ENCODE measurements at places on chromosomes 6 and 20.
A peak's percentile ranks its signal among the peaks of the same experiment; 100 is the strongest.

DNA sequence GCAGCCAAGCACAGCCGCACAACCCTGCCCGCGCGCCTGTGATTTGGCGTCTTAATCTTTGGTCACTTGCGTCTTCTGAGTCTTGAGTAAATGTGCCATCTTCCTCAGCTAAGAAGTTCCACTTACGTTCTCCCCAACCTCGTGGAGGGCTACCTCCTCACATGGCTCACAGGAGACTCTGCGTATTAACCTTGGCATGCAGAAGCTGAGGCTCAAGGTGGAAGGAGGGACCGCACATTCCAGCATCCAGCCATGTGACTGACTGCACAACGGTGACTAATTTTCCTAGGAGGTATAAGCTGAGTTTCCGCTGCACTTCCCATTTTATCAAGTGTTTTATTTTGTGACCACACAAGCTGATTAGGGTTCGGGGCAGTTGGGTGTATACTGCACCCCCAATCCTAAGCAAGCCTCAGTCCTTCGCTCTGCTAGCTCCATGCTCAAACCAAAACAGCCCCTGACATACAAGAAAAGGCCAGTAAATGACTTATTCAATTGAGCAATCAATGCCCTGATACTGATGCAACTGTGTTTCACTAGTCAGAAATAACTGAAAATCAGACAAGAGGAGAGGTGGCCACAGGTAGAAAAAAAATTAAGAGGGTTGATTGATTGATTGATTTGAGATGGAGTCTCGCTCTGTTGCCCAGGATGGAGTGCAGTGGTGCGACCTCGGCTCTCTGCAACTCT, 7.0 kb downstream of the BEND3 start:
- peak; percentile 31 for DNase-seq

- no peak for DNase-seq
Observed at GRCh38 chr6:113019176-113019575, 672.0 kb downstream of the RFPL4B start.

DNA sequence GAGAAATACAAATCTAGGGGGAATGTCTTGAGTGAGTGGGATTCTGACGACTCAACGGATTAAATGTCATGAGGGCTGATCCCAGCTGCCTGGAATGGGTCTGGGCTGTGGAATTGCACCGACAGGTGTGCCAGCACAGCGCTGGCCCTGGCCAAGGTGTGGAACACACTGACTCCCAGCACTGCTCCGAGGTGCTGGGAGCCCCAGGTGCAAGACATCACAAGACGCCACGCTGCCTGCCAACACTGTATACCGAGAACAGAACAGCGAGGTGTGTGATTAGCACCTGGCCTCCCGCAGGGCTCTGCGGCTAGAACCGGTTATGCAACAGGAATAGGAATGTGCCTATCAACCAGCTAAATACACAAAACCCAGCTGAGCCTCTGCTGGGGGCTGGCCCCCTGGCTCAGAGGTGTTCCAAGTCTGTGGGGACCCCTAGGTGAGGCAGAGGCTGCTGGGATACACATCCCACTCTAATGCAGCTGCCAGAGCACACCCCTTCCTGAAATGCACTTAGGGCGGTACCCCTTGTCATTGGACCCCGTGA, 24.8 kb upstream of the APMAP start:
- DNase-seq, result no peak

DNA sequence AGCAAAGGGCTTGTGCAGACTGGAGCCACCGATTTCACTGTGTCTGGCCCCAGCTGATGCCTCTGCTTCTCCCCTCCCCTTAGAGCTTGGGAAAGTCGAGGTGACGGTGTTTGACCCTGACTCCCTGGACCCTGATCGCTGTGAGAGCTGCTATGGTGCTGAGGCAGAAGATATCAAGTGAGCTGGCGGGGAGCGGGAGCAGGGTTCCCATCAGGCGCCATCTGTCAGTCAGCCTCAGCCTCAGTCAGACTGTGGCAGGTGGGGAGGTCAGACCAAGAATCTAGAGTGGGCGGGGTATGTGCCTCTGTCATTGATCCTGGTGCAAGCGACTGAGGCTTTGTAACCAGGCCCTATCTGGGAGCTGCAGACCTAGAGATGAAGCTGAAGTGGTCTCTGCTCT, 5.5 kb downstream of the ERGIC3 start:
- no peak for DNase-seq

DNA sequence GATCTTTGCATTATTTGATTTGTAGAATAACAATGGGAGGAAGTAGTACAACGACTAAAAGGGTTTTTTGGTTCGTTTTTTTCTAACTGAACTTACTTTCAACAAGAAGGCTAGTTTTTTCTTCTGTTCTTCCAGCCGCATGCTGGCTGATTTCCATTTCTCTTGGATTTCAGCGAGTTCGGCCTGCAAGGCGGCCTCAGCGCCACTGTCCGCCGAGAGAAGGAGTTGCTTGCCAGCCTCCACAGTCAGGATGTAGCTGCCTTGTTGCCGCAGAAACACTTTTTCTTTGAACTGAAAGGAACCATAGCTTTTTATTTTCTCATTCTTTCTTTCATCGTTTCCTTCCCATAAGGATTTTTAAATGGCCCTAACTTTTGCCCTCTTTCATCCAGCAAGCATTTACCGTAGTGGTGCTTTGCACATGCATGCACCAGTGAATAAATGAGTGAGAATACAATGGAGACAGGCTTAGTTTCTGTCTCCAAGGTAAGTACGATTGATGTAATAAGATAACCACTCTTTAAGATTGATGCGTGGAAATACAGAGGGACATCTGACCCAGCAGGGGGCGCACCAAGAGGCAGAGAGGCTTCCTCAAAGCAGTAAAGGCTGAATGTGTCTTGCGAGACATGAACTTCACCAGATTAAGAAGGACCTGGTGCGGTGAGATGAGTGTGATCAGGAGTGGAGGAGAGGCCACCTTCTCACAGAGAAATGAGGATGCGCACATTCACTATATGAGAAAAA, 398.8 kb downstream of the ESR1 start:
- peak; percentile 64 for DNase-seq

DNA sequence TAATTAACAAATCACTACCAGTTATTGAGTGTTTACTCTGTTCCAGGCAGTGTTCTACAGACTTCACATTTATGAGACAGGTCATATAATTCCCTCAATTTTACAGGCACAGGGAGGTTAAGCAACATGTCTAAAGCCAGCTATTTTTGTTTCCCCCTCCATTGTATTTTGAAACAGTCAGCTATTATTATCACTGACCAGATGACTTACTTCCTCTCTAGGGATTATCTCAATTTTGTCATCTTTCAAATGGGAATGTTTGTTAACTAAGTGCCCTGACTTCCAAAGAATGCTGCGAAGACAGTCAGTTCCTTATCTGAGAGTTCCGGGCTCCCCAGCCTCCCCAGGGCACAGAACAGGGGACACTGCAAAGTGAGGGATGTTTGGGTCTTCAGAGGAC, 5.6 kb upstream of the CNPY3 start:
- DNase-seq, result peak; percentile 75

- peak; percentile 73 for DNase-seq
Observed at GRCh38 chr6:15254070-15254975, 8.5 kb downstream of the JARID2 start.

GRCh38 chr6:6920114-6920986, 187.4 kb upstream of the RREB1 start:
- no peak for DNase-seq

GRCh38 chr6:50713226-50713625, at the start of gene TFAP2D:
Gene TFAP2D, plus strand, starts transcription at chr6:50713526. Its CDS starts 530 bp downstream, at chr6:50714056.
- DNase-seq, result no peak

GRCh38 chr20:13105864-13106457, 97.2 kb downstream of the SPTLC3 start:
- DNase-seq, result peak; percentile 52

DNA sequence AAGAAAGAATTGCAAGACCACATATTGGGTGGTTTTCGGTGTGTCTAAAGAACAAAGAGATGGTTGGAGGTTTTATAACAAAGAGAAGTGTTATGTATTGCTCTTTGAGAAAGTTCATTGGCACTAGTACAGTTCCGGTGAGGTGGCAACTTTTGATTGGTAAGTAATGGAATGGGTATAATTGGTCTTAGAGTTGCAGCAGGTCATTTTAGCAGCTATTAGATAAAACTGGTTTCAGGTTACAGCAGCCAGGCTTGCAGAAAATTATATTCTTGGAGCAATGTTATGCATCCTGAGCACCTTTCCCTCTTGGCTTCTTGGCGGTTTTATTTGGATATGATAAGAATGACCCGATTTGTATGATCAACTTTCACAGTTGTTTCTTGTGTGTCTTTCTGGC, 12.3 kb upstream of the SSTR4 start:
- no peak for DNase-seq

- DNase-seq, result no peak
Observed at GRCh38 chr20:31747640-31748039, 8.6 kb downstream of the TPX2 start.

- no peak for DNase-seq
Observed at GRCh38 chr6:166268431-166268830, 39.8 kb downstream of the PRR18 start.

DNA sequence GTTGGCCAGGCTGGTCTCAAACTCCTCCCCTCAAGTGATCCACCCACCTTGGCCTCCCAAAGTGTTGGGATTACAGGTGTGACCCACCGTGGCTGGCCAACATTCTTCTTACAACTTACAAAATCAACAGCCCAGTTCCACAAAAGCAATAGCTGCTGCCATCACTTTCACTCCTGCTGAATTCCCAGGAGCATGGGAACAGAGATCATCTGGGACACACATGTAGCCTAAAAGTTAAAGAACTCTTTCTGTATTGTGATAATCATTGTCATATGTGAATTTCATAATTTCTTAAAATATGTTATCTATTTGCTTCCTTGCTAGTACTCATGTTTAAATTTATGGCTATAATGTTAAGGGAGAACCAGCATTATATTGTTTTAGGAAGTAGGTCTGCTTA, 51.7 kb downstream of the NCOA6 start:
- no peak for DNase-seq

DNA sequence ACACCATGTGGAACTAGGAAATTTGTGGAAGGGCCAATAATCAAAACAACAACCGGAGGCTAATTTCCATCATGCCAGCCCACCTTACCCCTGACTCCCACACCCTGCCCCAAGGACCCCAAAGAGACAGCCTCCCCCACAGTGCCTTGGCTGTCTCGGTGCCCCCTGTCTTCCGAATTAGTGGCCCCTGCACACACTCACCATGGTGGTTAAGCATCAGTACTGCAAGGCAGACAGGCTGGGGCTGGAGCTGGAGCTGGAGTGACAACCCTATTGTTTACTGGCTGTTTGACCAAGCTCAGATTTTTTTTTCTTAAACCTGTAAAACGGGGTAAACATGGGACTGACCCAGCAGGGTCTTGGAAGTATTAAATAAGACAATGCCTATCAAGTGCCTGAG, 238.0 kb downstream of the TFAP2C start:
- no peak for DNase-seq

DNA sequence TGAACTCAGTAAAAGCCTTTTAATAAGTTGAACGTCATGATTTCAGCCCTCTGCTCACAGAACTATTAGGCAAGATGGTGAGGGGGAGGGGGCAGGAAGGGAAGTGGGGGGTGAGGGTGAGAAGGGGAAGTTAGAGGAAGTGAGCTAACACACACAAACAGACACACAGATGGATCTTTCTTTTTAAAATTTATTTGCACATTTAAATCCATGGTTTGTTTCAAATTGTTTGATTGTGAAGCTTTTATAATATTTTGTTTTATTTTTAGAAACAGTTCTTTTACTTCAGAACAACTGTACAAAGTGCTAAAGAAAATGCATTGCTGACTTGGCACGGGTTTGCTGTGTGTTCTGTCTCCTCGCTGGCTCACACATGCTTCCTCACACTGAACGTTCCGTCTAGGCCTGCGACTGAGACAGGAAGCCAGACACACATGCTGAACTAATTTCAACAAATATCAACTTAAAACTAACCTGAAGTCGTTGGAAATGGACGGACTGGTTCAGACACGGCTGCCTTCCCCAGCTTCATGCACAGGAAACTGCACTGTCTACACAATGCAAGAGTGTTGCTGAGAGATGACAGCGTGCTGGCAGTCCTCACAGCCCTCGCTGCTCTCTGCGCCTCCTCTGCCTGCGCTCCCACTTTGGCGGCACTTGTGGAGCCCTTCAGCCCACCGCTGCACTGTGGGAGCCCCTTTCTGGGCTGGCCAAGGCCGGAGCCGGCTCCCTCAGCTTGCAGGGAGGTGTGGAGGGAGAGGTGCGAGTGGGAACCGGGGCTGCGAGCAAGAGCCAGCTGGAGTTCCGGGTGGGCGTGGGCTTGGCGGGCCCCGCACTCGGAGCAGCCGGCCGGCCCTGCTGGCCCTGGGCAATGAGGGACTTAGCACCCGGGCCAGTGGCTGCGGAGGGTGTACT, 8.1 kb upstream of the ZBP1 start:
- DNase-seq, result peak; percentile 78

GRCh38 chr6:84177241-84177640, 50.2 kb downstream of the CEP162 start:
- peak; percentile 4 for DNase-seq

- DNase-seq, result no peak
Observed at GRCh38 chr6:76466286-76466685, 393.8 kb upstream of the IMPG1 start.

- DNase-seq, result no peak
Observed at GRCh38 chr20:57385940-57386339, 5.3 kb upstream of the RBM38 start.

Data from suppressor macrophage treated with lipopolysaccharide for 1 hour (primary cell).